ENCODE measurements at places on chromosomes 12 and 14.

- DNase-seq = no peak
Measured at GRCh38 chr12:121729021-121729420, 16.5 kb downstream of the TMEM120B start.

- peak; percentile 74 for DNase-seq
Measured at GRCh38 chr12:120944645-120945217, 33.6 kb upstream of the HNF1A start.

DNA sequence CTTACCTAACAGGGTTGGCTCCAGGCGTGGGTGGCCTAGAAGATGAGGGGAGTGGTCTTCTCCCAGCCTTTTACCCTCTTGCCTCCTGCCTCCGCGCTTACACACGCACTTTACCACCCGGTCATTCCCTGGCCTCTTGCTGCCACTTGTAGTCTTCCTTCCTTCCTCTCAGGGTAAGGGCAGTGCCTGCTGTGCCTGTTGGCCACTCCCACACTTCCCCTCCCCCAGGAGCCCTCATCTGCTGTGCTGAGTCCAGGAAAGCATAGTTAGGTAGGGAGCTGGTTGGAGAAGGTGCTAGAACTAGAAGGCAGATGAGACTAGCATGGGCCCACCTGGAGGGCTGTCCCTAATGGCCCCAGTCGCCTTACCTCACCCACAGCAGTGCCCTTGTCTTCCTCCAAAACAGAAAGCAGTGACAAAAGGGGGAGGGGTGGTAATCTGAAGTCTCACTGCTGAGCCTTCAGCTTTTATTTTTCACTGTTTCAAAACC, 54.3 kb upstream of the SRSF5 start:
- no peak for DNase-seq

DNA sequence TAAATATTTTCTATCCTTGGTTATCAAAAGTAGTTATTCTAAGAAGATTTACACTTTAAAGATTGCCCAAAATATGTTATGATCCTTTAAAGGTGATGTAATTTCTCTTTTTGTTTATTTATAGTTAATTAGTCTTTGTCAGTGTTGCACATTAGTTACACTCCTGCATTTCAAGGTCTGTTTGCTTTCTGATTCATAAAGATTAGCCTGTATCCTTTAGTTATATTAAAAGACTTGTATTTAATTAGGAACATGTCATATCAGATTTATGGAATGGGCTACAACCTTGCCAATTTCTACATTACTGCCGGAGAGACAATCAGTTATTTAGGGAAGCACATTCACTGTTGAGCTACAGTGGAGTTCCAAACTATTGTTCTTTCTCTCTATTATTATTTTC, 3.5 kb downstream of the EPYC start:
- no peak for DNase-seq

- no peak for DNase-seq
Measured at GRCh38 chr12:130161261-130162243, 712 bp upstream of the FZD10 start.

- no peak for DNase-seq
Measured at GRCh38 chr12:4555804-4556203, 6.2 kb upstream of the DYRK4 start.

DNA sequence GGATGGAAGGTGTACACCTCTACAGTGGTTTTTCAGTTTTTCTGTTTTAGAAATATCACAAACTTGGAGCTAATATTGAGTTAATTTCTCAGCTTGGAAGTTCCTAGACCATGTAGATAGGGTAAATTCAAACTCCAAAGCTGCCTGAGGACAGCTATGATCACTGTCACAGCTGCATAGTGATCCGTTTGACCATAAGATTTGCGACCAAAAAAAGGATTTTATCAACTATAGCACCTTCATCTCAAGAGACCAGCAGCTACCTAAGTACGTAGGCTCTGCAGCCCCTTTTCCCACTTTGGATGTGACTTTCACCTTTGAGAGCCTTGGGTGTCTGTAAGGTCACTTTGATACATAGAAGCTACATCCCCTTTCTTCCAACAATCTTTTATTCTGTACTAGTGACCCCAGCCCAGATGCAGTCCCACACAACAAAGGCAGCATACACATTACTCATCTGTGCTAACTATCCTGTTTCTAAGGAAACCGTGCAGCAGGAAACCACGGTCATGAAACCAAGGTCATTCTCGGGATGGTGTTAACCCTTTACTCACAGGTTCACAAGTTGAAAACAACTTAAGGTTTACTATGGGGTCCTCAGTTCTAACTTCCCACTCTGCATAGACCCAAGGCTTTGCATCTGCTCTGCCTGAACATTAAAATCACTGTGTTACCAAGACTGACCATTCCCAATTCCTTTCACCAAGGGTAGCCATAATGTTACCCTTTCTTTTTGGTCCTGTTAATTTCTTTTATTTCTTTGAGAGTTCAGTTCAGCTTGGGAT, 75.4 kb downstream of the IFT81 start:
- no peak for DNase-seq

DNA sequence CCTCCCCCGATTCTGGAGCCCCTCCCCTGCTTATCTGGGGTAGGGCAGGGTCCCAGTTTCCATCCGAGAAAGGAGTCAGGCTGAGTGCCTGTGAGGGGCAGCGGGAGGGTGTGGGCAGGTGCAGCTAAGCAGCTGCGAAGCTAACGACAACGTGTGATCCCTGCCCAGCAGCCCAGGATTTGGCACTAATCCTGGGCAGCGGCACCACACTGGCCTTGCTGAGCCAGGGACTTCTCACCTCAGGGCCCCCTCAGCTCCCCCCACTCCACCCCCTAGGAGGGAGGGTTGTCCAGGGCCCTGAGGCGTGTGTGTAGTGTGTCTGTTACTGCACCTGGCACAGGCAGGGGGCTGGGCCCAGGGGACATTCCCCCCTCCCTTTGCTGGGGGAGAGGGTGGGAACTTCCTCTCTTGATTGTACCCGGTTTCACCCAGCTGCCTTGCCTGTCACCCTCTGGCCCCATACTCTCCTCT, 1.8 kb downstream of the SMIM41 start:
- peak; percentile 37 for DNase-seq

DNA sequence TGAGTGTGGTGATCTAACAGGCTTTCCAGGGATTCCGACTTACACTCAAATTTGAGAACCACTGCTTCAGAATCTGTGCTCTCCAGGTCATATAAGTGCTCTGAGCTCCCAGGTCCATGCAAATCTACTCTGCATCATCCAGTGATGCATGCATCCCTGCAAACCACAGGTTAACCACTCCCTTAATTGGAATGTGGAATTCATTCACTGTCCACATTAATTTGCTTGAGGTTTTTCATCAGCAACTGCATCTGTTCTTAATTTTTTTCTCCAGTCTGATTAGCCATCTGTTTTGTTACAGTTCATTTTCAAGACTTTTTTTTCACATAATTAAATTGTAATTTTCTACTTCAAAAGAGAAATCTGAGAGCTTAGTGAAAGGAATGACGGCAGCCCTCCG, 43.4 kb upstream of the RIN3 start:
- no peak for DNase-seq

GRCh38 chr12:57175428-57176138, 28.2 kb upstream of the LRP1-AS start:
- DNase-seq = no peak
